Left lobe of liver (tissue), 2 donors: ENCODE measurements at places on chromosomes 5 and 9. TPM values are rescaled to one million over a fixed set of nuclear protein-coding genes. Genes with fewer than 3 reads are reported as not detected.

Gene KIAA1958
- total RNA-seq = 7.8 TPM

Gene EIF4E1B
- not detected for total RNA-seq

Gene DBH
- total RNA-seq = 16.7 TPM

Gene OLFML2A
- 0.35 TPM for total RNA-seq

Gene GRM6
- total RNA-seq = not detected

Gene GLDC
- 112 TPM for total RNA-seq

Gene MCCC2
- total RNA-seq = 86.2 TPM

Gene ALAD
- 152 TPM for total RNA-seq

Gene LHX3
- not detected for total RNA-seq

Gene WDR31
- 3.0 TPM for total RNA-seq

Gene C1QTNF2
- total RNA-seq = not detected

Gene FOXD4L4
- 0.15 TPM for total RNA-seq

Gene PCDHAC1
- total RNA-seq = 0.28 TPM

Gene BASP1
- total RNA-seq = 3.4 TPM

Gene DND1
- 1.8 TPM for total RNA-seq

Gene SAPCD2
- 0.15 TPM for total RNA-seq

Gene SLC45A2
- 0.48 TPM for total RNA-seq

Gene SMIM32
- not detected for total RNA-seq

Gene OTULINL
- total RNA-seq = 1.4 TPM

Gene AK8
- total RNA-seq = not detected

Gene NR6A1
- 2.4 TPM for total RNA-seq
